ENCODE measurements at places on chromosomes 2 and 18.

GRCh38 chr2:36812196-36812595 lies 115.7 kb downstream of the VIT start:
- DNase-seq, result no peak

DNA sequence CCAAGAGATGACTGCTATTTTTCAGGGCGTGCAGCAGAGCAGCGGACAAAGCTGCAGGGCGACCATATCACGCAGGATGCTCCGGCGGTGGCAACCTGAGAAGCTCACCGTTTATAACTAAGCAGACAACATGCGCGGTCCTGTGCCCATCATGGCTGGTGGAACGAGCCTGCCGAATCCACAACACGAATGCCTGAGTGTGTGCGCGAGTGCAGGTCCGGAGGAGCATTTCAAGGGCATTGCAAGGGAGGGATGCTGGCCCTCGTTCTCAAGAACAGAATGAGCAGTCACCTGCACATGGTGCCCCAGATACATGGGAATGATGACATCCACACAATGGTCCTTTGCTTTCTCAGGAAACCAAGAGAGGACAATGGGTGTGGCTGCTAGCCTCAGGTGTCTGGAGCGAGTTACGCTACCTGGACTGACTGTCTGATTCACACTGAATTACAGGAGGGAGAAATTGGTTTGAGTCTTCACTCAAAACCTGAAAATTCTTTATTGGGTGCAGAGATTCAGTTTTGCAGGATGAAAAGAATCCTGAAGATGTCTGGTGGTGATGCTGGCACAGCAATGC lies 39.8 kb downstream of the TBC1D8 start:
- DNase-seq, result no peak

GRCh38 chr2:107334306-107334705 lies 448.3 kb upstream of the ST6GAL2 start:
- no peak for DNase-seq

DNA sequence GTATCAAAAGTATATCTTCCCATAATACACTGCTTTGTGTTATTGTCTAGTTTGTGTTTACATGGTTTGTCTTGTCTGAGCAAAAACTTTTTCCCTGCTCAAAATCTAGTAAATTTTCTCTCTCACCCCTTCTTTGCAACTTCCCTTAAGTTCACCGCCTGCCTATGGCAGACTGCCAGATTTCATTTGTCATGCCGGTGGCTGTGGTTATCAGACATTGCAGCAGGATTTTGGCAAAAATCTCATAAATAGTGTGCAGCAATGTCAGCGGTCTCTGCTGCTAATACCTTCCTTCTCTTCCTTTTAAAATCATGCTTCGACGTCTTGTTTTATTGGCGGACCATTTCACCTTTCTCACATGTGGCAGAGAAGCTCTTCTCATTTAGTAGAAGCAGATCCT lies 45.6 kb upstream of the TMEM178A start:
- no peak for DNase-seq

GRCh38 chr2:84768840-84769239 lies 112.0 kb downstream of the TRABD2A start:
- DNase-seq, result no peak

DNA sequence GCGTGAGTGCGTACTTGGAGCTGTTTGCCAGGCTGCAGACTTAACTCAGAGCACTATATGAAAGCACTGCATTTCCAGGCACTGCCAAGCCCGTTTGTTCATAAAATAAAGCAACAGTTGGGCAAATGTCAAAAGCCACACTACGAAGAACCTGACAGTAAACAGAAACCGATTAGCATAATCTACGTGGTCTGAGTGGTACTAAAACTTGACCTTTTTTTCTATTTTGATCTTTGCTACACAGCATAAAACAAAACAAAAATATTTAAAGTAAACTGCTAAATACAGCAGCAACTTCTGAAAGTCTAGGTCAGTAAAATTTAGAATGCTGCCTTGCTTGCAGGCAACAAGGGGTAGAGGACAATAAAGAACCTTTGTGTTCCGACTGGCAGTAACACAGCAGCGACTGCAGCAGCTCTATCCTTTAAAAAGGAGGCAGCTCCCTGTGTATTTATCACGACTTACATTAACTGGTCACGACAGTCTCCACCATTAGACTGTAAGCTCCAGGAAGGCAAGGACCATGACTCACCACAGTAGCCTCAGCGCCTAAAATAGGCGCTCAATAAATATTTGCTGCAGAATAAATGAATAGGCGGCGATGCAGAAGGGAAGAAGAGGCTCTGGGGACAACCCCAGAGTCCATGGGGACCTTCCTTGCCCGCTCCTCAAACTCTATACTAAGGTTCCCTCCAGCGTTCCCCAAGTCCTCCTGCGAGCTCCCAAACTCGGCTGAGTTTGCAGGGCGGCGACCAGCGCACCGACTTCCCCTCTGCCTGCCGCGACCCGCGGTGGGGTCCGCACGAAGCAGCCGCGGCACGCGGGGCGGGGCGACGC lies 902 bp downstream of the SS18 start:
- no peak for DNase-seq

GRCh38 chr2:42223067-42223854 lies 54.1 kb downstream of the EML4 start:
- DNase-seq, result no peak

All from activated naive CD4-positive, alpha-beta T cell (primary cell).